ENCODE measurements at places on chromosomes 1 and 21. TPM values are rescaled to one million over a fixed set of nuclear protein-coding genes. Genes with fewer than 3 reads are reported as not detected.

DNA sequence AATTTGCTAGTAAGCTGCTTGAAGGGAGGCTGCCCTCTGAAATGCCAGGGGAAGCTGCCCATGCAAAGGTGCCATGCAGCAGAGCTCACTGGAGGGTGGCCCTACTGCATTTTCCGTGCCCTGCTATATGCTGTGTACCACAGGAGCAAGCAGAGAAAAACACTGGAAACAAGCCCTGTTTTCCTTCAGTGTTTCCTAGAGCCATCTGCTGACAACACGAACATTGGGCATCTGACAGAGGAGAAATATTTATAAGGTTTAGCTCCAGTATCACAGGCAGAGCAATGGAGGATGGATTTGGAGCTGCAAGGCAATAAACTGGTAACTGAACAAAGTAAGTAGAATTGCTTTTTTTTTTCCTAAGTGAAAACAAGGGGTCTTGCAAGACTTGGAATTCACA lies 198.4 kb downstream of the USP25 start:
- DNase-seq = no peak

DNA sequence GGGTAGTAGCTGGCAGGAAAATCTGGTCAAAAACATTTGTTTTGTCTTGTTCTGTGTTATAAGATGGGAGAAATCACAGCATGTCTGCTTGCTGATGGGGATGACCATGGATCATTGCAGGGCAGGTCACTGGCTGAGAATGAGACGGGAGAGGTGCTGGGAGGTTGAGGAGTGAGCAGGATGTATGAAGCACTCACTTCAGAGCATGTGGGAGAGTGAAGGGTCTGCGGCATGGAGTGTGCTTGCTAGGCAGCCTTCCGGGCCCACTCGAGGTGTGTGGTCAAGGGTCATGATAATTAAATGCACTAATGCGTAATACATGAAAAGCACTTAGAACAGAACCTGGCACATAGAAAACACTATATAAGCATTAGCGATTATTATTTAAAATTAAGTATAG lies 42.0 kb upstream of the SPOCD1 start:
- DNase-seq = no peak

- DNase-seq = no peak
These were observed 1093.9 kb downstream of the ADGRL2 start for GRCh38 chr1:82894635-82895034.

DNA sequence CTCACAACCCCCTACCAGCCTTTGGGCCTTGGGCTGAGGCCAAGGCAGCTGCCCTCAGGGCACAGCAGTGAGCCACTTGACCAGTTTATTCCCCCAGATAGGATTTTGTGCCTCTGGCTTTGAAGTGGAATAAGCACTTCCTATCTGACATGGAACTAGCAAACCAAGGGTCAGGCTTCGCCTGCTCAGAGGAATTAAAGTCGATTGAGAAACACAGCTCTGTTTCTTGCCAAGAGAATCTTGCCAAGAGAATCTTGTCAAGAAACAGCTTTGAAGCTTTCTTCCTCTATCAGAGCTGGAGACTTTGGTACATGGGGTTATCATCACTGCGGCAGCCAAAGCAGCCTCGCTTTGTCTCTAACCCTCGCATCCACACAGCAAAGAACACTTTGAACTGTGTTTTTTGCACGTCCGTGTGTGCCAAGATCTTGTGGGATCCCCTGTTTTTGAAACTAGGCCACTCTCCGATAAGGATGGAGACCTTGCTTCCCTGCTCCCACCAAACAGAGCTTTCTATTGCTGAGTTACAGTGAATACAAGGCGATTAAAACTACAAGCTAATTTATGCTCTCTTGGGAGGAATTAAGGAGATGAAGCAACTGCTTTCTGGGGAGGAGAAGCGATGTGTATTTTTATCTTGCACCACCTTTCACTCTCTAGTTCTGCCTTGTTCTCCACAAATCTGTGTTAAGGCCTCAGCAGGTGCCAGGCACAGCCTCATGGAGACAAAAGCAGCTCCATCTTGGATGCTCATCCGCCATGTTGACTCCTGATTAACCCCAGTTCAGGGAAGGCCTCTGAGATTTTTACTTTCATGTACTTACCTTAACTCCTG lies 67.3 kb downstream of the RHOU start:
- DNase-seq = no peak

DNA sequence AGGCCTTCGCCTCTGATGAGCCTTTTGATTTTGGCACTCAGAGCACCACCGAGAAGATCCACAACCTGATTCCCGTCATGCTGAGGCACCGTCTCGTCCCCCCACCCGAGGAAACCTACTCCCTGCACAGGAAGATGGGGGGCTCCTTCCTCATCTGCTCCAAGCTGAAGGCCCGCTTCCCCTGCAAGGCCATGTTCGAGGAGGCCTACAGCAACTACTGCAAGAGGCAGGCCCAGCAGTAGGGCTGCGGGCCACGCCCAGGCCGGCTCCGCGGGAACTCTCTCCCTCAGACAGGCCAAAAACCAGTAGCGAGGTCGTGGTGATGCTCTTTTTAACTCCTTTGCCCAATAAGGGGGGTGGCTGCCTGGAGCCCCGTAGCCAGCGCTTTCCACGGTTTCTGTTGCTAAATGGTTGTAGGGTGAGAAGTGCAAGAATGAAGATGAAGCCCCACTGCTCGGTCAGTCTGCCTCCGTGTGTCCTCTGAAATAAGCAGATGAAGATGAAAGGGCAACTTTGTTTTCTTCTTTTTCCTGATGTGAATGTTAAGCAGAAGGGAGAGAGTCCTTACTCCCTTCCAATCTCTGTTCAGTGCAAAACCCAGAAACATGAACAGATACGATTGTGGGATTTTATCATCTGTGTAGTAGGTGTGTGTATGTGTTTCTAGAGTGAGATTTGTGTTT lies 46.5 kb downstream of the COQ8A start:
- DNase-seq = no peak

GRCh38 chr1:225777058-225777582 lies 506 bp upstream of the SRP9 start:
- DNase-seq = no peak

GRCh38 chr1:29508458-29509107 lies 272.3 kb downstream of the PTPRU start:
- DNase-seq = no peak

Gene PLA2G2C
- not detected for total RNA-seq

Measured in heart right ventricle (tissue), 16 donors.